ENCODE measurements at places on chromosomes 13 and 19.
A peak's percentile ranks its signal among the peaks of the same experiment; 100 is the strongest.

- DNase-seq = no peak
These were observed 1.6 kb upstream of the AZU1 start for GRCh38 chr19:825897-826644.

GRCh38 chr19:12912571-12912970 is 6.5 kb downstream of the SYCE2 start:
- no peak for DNase-seq

- DNase-seq = no peak
These were observed 4.0 kb downstream of the NOP53 start for GRCh38 chr19:47749326-47749725.

GRCh38 chr19:8393871-8394250 is 3.7 kb downstream of the RAB11B start:
- no peak for DNase-seq

- no peak for DNase-seq
These were observed 428.1 kb upstream of the DACH1 start for GRCh38 chr13:72295153-72295552.

GRCh38 chr19:50794876-50795663 is 4.9 kb downstream of the ACP4 start:
- no peak for DNase-seq

DNA sequence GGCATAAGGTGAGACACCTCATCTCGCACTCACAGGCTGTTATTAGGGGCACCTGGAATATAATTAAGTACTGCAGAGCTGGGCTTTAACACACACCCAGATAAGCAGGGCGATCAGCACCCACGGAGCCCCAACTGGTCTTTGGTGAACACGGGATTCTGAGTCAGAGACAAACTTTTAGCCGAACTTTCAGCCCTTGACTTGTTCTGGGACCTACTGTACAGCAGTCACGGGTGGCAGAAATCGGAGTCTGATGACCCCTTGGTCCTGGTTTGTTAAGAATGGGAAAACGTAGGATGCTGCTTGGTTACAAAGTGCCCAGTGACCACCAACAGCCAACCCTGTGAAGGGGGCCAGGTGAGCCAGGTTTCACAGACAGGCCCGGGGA is 9.0 kb downstream of the SH3GL1 start:
- DNase-seq = no peak

- no peak for DNase-seq
These were observed 40.6 kb upstream of the GJB6 start for GRCh38 chr13:20272588-20273171.

- no peak for DNase-seq
These were observed 1968.9 kb downstream of the PCDH9 start for GRCh38 chr13:65260946-65261891.

DNA sequence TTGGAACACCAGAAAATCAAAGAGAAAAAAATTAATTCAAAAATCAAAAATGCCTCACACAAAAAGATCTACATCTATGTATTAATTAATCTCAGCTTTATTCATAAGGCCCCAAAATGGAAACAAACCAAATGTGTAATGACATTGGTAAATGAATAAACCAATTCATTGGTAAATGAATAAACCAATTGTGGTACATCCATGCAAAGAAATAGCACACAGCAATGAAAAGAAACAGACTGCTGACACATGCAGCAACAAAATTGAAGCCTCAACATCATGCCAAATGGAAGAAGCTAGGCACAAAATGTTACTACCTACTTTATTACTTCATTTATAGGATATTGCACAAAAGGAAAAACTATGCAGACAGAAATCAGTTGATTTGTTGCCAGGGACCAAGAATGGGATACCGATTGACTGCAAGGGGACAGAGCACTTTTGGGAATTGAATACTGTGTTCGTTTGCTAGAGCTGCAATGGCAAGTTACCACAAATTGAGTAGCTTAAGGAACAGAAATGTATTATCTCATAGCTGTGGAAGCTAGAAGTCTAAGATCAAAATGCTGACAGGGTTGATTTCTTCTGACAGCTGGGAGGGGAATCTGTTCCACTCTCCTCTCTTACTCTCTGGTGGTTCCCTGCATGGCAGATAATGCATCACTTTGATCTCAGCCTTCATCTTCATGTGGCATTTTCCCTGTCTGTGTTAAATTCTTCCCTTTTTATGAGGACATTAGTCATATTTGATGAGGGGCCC is 252.8 kb downstream of the RFC3 start:
- no peak for DNase-seq

DNA sequence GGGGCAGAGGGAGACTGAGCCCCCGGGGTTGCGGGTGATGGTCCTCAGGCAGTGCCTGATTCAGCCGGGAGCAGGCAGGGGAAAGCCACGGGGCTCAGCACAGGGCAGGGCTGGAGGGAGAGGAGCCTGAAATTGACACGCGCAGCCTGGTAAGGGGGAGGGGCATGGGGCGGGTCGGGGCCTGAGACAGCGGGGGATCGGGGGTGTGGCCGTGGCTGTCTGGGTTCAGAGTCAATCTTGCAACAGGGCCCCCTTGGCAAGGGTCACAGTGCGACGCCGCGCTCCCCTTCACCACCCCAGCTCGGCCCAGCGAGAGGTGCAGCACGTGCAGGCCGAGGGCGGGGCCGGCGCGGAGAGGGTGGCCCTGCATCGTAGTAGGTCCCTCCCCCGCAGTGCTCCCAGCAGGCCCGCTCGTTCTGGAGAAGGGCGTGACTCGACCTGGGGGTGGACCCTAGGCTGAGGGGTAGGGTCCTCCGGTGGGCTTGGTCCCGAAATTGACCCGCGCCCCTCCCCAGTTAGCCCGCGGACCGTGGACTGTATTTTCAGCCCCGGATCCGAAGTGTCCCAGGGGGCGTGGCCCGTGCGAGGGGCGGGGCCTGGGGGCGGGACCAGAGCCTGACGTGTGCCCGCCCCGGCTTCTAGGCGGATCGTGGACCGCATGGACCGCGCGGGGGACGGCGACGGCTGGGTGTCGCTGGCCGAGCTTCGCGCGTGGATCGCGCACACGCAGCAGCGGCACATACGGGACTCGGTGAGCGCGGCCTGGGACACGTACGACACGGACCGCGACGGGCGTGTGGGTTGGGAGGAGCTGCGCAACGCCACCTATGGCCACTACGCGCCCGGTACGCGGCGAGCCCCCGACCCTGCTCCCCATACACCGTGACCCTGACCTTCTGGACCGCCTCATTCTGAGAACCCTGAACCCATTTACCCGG is 6.0 kb downstream of the RCN3 start:
- DNase-seq = peak; percentile 94

DNA sequence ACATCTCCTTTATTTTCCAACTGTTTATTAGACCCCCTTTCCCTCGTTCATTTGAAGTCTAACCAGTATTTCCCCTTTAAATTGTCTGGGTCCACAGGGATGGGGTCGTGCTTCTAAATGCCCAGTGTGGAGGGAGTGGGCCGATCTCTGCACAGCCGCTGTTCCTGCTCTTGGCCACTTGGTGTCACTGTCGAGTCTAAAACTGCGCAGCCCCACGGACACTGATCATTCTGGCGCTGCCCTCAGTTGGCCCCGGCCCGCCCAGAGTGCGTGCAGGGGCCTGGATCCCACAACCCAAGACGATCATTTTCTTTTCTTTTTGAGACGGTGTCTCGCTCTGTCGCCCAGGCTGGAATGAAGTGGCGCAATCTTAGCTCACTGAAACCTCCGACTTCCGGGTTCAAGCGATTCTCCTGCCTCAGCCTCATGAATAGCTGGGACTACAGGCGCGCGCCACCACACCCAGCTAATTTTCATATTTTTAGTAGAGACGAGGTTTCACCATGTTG is 12.0 kb downstream of the WDR88 start:
- DNase-seq = peak; percentile 85

DNA sequence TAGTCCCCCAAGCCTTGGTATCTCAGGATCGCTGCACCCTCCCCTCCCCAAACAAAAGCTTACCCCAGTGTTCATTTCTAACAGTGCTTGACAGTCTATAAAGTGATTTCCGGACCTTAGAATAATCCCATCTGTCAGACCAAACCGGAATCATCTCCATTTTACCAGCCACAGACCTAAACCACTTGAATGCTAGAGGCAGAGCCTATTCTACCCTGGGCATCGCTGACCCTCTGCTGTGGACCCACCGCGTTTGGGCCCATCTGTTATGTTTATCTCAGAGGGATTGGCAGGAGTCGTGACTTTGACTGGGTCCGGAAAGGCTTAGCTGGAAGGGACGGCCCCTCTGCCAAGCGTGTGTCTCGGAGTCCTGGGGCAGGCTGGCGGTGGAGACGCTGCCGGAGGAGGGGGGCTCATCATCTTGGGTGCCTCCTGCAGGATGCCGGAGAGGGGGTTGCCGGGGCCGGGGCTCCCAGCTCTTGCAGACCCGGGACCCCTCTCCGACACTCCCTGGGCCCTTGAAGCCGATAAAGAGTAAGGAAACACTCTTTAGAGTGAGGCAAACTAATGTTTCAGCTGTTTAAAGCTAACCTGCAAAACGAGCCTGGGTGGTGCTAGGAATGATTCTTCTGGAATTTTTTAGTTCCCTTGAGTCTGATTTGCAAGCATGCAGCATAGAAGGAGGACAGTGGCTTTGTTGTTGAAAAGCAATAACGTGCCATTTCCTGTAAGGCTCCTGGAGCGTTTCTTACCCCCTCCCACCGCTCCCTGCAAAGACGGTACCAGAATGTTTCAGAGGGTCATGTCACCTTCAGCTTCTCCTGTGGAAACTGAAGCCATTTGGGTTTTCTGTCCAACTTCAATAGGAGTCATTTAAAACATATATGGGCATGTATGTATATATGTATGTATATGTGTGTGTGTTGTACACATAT is 1.3 kb downstream of the SLC25A42 start:
- DNase-seq = peak; percentile 87

DNA sequence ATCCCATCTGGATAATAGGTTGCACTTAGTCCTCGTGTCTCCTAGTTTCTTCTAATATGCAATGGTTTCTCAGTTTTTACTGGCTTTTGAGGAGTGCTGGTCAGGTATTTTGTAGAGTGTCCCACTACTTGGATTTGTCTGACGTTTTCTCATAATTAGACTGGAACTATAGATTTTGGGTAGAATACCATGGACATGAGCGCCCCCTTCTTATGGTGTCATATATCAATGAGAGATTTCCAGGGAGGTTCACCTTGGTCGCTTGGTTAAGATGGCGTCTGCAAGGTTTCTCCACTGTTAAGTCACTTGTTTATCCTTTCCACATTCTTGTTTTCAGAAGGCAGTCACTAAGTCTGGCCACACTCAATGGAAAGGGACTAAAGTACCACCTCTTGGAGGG is 6.7 kb downstream of the SOHLH2 start:
- DNase-seq = no peak

DNA sequence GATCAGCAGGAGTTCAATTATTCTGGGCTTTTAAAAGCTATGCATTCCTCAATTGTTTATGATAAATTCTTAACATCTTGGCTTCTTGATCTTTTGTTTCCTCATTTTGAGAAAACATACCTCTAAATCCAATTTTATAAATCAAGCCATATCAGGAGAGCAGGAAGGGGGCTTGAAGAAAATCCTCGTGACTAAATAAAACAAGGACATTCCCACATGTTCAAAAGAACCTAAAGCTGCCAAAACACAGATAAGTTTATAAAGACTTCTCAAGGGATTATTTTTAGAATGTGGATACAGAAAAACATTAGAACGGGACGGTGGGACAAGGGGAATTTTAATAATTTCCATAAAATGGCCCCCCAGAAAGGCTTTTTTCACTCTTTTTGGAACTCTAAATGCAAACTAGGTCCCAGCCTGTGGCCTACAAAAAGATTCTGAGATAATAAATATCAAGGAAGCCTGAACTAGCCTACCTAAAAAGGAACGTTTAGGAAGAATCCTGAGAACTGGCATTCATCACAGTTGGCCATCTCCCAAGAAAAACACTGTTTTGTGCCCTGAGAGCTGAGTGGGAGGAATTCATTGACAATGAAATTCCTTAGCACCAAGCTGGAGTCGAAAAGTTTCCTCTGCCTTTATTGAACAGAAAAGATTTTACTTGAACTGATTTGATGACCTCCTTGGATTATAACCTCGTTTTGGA is 30.1 kb downstream of the ZAR1L start:
- no peak for DNase-seq

DNA sequence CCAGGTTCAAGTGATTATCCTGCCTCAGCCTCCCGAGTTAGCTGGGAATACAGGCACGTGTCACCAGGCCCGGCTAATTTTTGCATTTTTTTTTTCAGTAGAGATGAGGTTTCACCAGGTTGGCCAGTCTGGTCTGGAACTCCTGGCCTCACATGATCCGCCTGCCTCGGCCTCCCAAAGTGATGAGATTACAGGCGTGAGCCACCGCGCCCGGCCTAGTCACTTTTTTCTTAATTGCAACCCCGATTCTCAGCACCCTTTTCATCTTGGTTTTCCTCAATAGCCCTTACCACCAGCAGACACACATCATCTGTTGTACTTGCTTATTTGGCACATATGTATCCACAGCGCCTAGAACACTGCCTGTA is 550 bp upstream of the GPI start:
- no peak for DNase-seq
